ENCODE measurements at places on chromosomes 4 and X.

DNA sequence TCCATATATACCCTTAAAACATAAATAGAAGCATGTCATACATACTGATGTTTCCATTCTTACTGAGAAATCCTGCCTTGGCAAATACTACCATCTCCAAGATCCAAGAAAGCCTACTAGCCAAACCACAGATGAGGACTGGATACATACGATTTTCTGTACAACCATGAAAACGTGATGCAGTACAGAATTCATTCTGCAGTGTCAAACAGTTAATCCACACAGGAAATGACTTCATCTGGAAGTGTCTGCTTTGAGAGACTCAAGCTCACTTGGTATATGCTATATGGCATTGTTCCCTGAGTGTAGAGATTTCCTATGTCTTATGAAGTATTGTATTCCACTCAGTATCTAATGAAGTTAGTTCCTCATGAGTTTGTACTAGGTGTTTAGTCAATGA, 94.3 kb downstream of the CT47B1 start:
- DNase-seq: no peak

DNA sequence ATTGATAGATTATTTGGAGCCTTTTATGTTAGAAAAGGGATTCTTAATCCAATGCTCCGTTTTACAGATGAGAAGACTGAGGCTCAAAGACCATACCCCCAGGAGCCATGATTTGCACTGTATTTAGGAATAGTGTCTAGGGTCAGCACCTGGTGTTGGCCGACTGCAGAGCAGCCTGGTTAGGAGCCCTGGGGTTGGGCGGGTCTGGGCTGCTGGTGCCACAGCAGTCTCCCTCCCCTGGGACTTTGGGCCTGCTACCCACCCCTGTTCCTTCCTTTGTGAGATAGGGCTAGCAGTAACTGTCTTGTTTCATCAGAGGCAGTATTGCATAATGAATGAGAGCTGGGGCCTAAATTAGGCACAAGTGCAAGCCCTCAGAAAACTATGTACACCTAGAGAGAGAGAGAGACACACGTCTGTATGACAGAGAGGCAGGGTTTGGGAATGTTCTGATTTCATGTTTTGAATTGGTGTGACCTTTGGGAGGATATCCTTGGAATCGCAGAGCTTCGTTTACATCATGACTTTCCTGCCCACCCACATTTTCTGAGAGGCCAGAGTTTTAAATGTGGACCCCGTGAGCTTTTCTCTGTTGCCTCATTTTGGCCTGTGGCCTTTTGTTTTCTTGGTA, 111.7 kb downstream of the PTTG2 start:
- DNase-seq: no peak

- no peak for DNase-seq
Measured at GRCh38 chr4:169252339-169253112, 18.2 kb downstream of the SH3RF1 start.

DNA sequence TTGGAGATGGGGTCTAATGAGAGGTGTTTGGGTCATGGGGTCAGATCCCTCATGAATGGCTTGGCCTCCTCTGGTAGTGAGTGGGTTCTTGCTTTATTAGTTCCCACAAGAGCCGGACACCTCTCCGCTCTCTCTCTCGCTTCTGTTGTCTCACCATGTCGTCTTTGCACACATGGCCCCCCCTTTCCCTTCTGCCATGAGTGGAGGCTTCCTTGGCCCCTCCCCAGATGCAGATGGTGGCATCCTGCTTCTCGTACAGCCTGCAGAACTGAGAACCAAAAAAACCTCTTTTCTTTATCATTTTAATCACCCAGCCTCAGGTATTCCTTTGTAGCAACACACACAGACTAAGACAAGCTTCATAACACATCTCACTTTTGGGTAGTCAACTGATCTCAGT, 49.6 kb upstream of the SPRY1 start:
- no peak for DNase-seq

GRCh38 chr4:11429699-11430045, 978 bp upstream of the HS3ST1 start:
- no peak for DNase-seq

- no peak for DNase-seq
Measured at GRCh38 chrX:152823657-152824056, 6.9 kb downstream of the CETN2 start.
